ENCODE measurements at places on chromosomes 12 and 14.

DNA sequence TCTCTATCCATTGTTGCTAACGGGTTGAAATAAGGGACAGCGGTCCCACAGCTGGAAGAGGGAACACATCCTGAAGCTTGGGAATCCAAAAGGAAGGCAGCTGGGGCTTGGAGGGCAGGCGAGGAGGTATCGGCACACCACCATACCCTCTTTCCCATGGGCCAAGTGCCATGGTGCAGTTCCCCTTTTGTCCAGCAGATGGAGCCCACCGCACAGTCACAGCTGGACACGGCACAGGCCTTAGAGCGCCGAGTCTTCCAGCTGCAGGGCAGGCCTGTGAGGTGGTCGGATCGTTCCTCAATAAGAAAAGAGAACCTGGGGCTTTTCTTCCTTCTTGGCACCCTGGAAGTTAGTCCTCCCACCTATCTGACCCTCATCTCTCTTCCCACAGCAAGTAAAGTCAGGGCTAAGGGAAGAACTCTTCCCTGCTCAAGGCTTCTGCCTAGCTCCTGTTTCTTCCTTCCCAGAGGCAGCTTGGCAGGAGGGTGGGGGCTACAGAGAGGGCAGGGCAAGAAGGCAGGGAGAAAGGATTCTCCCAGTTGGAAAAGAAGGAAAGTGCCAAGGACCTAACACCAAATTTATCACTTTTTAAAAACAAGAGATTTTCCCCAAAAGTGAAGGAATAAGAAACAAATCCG, 8.6 kb downstream of the PPP1R1A start:
- peak; percentile 75 for DNase-seq

DNA sequence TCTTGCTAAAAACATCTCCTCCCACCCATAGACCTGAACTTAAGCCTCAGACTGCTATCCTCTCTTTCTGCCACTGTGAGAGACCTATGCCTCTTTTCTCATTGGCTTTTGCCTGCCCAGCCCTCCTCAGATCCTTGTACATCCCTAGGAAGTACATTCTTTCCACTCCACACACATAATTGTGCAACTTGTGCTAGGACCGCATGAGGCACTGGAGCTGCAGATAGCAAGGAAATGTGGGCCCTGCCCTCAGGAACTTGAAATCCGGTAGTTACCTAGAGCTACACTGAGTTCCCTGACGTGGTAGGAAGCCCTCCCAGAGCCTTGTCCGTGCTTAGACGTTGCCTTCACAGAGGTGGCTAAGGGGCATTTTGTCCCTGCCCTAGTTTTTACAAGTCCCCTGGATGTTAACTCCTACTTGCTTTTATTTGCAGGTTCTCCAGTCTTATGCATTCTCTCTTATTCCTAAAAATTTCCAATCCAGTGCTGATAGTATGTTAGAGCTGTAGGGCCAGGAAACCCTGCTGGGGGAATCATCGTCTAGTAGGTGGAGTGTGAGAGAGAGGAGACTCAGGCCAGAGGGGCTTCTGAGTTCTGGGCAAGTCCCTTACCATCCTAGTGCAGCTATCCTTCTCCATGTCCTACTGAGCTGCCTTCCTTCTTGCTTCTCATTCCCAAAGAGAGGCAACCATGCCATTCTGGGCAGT, 41.3 kb downstream of the NTF3 start:
- no peak for DNase-seq

DNA sequence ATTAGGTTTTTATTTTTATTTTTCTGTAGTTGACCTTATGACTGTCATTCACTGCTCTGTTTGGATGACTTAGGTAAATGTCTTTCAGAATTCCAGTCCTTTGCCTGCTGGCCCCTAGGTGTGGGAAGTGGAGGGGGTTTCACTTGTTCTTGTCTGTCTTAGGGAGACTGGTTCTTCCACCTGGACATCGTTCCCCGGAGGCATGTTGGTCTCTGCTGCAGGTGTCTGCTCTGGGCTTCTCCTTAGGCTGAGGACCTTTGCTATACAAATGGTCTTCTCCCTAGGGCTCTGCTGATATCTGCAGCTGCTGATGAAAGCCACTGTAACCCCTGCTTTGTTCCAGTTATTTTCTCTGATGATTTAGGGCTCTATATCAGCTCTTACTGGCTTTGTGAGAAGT, 97.1 kb downstream of the OTOGL start:
- no peak for DNase-seq

GRCh38 chr12:130488358-130488710, 150.6 kb downstream of the PIWIL1 start:
- no peak for DNase-seq

GRCh38 chr12:101407049-101407435, 530 bp downstream of the ARL1 start:
- DNase-seq: no peak

- peak; percentile 91 for DNase-seq
Observed at GRCh38 chr12:110403146-110403975, at the start of gene ANAPC7. ANAPC7 (minus strand) TSS chr12:110403708; CDS start chr12:110403627, 81 bp downstream.

GRCh38 chr14:50011242-50011641, 105.1 kb downstream of the VCPKMT start:
- no peak for DNase-seq

- DNase-seq: peak; percentile 13
Observed at GRCh38 chr14:22375321-22375930, 213.6 kb downstream of the DAD1 start.

- DNase-seq: no peak
Observed at GRCh38 chr12:92476844-92477243, 225.9 kb upstream of the PLEKHG7 start.

DNA sequence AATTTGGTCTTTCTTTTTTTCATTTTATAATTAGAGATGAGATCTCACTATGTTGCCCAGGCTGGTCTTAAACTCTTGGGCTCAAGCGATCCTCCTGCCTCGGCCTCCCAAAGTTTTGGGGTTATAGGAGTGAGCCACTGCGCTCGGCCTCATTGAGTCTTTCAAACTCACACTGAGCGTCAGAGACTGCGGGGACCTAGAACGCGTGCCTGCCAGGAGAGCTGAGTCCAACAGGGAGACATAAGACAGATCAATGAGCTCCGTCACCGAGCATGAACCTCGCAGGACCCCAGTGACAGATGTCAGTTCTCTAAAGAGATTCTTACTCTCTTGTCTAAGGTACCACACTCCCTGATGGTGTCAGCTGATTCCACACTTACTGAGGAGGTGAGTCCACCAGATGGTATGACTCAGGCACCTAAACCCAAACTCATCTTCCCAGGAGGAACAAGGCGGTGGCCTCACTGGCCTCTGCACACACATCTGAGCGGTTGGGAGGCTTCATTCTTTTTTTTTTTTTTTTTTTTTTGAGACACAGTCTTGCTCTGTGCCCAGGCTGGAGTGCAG, 58.9 kb downstream of the CCDC88C start:
- no peak for DNase-seq

DNA sequence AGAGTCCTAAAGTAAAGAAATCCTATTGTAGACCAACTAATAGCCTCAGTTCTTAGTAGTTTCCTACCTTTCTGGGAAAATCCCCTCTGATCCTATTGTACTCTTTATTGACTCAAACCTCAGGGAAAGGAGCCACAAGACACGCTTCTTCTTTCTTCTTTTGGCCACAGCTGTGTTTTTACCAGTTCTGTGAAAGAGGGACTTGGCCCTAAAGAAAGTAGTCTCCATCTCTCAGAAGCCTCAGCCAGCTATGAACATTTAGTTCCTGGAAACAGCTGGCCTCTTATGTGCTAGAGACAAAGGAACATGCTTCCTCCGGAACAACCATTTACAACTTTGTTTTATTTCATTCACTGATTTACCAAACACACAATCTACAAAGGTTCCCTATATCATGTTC, 66.1 kb upstream of the ARID2 start:
- no peak for DNase-seq

All from CD4-positive, alpha-beta T cell treated with Interleukin-4 for 1 hour (primary cell).